Cortex of kidney (tissue), 1 donor: ENCODE measurements at places on chromosomes 13 and 19.

GRCh38 chr13:102117175-102117831 lies 284.5 kb downstream of the FGF14 start:
- no peak for DNase-seq

DNA sequence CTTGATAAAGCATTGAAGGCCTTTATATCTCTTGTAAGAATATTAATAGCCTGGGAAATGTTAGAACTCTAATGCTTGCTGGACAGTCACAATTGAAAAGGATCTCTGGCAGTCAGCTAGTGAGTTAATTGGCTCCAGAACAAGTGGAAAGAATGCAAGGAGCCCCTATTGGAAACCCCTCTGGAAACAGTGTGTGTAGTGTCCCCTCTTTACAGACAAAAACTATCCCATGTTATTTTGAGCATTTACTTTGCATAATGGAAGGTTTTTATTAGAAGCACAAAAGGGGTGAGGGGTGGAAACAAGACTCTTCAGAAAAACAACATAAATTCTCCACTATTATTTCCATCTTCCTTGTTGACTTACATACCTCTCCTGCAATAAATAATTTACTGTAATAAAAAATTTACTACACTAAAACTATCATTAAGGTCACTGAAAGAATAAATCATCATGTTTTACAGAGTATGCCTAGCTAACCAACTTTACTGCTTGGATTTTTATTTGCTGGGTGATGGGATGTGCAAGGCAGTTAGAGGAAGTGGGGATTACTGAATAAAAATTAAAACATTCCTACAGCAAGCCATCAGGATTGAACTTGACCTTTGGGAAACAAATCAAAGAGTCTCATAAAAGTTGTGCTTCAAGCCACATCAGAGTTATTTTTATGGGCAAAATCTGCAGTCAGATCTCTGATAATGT lies 610.4 kb downstream of the TBC1D4 start:
- DNase-seq: no peak

DNA sequence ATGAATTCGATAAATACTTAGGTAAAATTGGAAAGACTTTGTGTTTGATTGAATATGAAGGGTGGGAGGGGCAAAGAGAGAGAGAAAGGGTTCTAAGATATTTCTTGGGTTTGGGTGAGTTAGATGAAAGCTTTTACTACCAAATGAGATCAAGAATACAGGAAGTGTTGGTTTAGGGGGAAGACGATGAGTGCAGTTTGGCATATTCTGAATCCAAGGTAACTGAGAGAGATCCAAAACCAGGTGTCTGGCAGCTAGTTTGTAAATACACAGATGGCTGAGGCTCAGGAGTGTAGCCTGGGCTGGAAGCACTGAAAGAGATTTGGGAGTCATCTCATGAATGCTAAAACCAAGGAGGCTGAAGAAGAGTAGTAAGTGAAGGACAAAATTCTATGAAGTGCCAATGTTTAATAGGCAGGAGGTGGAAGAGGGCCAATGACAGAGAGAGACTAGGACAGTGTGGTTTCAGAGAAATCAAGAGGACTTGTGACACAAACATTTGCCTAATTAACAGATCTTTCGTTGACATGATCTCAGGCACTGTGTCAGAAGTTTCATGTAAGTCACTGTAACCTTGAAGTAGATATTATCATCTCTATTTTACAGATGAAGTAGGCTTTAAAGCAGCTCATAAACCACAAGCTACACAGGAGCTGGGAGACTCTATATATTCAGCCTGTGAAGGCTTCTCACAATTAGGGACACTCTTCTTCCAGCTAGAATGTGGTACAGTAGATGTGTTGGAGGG lies 70.2 kb upstream of the ZDHHC20 start:
- no peak for DNase-seq

GRCh38 chr13:31064636-31065035 lies 97.1 kb downstream of the HSPH1 start:
- DNase-seq: no peak

GRCh38 chr19:52716522-52716921 lies 18.3 kb downstream of the ZNF611 start:
- DNase-seq: no peak

GRCh38 chr13:47109028-47109427 lies 212.2 kb upstream of the HTR2A start:
- DNase-seq: no peak

GRCh38 chr13:36357231-36357630 lies 11.0 kb upstream of the SPART start:
- no peak for DNase-seq

- no peak for DNase-seq
Measured at GRCh38 chr13:89930861-89931260, 1416.6 kb upstream of the MIR17HG start.

DNA sequence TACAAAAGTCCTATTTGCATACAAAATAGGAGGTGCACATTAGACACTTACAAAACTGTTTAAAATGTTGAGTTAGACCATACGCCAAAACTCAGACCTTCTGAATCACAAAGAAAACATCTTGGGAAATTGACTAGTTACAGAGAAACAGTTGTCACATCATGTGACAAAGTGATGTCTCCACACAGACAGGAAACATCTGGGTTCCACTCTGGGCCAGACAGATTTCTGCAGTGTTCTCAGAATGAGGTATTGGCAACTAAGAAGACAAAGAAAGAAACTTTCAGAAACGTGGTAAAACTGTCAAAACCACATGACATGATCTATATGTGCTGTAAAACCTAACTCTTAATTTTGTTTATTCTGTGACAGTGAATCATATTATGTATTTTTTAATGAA lies 6.7 kb downstream of the ZNF793 start:
- DNase-seq: no peak

DNA sequence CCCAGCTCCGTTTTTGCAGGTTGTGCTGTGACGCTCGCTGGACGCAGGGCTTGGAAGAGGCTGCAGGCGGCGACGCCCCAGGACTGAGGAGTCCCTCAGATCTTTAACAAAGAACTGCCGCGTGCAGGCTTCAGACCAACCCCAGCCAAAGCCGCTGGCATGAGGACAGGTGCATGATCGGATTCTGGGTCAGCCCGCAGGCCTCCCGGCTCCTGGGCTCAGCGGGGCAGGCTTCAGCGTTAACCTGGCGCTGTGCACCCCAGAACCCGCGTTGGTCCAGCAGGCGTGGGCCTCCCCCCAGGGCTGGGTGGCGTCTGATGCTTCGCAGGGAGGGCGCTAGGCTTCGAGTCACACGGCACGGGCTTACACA lies 920 bp upstream of the TIMM13 start:
- no peak for DNase-seq

DNA sequence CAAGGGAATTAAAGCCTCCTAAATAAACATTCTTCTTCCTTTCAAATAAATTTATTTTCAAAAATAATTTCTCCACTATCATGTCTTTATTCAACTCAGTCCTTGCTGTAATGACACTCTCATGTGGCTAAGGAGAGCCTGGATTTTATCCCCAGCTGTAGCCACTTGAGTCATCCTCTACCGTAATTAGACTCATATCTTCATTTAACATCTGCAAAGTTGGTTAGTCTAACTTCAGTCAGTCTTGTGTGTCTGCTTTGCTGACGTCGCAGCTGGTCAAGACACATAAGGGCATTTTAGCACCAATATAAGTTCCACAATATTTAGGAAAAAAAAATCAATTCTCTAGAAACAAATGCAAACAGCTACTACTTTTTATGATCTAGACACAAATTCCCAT lies 776.4 kb upstream of the ATXN8OS start:
- no peak for DNase-seq

GRCh38 chr13:59680429-59681024 lies 483.2 kb downstream of the DIAPH3 start:
- no peak for DNase-seq

GRCh38 chr13:73365681-73366080 lies 306.9 kb downstream of the KLF5 start:
- DNase-seq: no peak

DNA sequence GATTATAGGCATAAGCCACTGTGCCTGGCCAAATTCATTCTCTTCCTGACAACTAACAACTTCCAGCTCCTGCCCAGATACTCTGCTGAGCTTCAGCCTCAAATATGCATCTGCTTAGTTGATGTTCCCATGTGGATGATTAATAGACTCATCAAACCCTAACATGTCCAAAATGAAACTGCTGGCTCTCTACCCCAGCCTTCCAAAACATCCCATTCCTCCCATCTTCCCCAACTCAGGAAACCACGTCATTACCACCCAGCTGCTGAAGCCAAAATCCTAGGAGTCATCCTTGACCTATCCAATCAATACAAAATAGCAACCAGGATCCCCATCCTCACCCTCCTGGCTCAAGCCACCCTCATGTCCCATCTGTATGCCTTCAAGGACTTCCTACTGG lies 20.9 kb downstream of the POU2F2 start:
- no peak for DNase-seq

DNA sequence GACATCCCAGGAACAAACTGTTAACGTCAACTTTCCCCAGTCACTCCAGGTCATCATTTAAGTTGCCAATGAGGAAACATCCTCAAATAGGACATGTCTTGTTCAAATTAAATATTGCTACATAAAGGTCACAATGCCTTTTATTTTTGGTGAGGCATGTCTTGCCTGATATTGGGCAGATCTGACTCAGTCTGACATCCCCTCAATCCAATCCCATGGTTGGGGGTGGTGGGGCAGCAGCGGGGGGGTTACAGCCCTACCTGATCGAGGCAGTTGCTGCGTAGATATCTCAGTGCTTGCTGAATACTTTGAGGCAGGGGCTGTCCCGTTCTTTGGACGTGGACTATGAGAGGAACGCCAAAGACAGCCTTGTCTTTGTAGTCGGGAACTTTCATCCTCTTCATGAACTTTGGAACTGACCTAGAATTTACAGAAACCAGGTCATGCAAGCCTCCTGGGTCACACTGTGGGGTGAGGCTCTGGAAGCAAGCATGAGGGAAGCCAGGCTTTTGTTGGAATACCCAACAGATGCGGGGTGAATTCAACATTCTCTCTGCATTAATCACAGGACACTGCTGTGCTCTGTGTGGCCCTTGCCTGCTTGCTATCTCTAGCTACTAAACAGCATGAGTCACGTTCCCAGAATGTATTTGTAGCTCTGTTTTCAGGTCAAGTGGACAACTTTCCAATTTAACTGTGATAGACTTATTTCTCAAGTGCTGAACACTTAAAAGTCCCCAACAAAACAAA lies 109.8 kb downstream of the KL start:
- DNase-seq: no peak

DNA sequence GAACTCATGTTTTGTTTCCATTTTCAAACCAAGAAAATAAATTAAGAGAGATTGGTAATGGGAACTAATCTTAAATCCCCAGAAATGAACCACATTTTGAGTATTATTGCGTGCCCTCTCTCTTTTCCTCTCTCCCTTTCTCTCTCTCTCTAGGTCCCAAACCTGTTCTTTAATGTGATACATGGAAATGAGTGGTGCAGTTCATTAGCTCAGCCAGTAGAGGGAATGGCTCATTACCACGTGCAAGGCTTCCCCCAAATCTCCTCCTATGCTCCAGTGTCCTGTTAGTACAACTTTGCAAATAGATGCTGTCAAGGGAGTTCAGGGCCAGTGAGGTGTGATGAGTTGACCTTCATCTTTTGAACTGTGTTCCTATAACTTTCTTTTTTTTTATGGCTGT lies 178.4 kb downstream of the FGF9 start:
- no peak for DNase-seq

DNA sequence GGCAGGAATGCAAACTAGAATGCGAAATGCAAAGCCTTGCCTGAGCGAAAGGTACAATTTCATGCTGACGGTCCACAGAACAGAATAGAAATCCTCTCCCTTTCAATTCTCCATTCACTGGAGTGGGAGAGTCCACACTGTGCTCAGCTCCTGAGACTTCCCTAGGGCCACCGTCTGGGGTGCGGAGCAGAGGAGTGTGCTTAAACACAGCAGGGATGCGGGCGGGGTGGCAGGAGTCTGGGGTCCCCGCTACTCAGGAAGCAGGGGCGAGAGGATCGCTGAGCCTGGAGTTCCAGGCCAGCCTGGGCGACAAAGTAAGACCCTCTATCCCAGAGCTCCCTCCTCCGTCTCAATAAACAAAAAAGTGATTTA lies 552 bp upstream of the ZNF816 start:
- no peak for DNase-seq

DNA sequence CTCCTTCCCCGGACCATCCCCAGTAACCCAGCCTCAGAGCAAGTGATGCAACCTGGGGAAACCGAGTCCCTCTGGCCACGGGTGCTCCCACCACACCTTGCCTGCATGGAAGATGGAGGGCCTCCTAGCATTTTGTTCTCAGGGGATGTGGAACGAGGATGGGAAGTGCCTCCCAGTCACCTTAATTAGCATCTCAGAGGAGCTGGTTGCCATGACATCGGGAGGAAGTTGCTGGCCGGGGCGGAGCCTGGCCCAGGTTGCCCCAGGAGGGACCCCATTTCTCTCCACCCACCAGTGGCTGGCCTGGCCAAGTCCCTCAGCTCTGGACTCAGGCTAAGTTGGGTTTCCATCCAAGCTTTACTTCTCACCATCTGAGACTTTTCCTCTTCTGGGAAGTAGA lies 24.1 kb upstream of the PTPRS start:
- DNase-seq: no peak

DNA sequence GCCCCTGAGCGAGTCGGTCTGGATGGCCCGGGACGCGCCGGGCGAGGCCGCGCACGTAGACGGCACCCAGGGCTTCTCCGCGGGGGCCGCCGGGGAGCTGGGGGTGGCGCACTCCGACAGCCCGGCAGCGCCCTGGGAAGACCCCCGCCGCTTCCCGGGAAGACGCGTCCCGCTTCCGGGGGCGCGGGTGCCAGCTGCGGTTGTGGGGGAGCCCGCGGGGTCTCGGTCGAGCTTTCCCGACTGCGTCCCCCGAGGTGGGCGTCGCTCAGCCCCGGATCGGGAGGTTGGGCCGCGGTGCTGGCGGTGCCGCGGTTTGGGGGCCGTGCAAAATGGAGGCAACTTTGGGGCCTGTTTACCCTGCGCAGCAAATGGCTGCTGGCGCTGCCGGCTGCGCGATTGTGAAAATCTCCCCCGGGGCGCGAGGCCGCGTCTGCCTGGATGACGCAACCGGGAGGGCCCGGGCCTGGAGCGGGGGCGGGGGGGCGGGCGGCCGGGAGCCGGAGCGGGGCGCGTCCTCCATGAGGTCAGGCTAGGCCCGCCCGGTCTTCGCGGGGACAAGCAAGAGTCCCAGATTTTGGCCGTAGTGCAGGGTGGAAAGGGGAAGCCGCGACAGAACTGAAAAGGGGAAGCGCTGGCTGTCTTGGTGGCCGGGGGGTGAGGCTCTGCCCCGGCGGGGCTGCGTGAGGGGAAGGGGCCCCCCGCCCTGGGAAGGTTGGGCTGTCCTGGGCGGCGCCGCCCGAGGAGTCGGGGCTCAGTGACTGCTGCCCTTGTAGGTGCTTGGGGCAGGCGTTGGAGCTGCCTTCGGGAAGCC lies 11.3 kb downstream of the PEAK3 start:
- DNase-seq: no peak

GRCh38 chr13:41107104-41107571 lies 25.5 kb downstream of the KBTBD6 start:
- no peak for DNase-seq
